ENCODE measurements at places on chromosomes 7 and 10. TPM values are rescaled to one million over a fixed set of nuclear protein-coding genes. Genes with fewer than 3 reads are reported as not detected.
A peak's percentile ranks its signal among the peaks of the same experiment; 100 is the strongest.

- peak; percentile 84 for DNase-seq
- H3K4me1 ChIP-seq, result no peaks in the 10 kb centered on the region
- H3K36me3 ChIP-seq, result no peaks in the 10 kb centered on the region
- no peak overlapping the region for H3K27ac ChIP-seq
- no peak overlapping the region for H3K4me3 ChIP-seq
- no peaks in the 10 kb centered on the region for H3K27me3 ChIP-seq
These were observed 276.9 kb downstream of the CSTF2T start for GRCh38 chr10:51422311-51423120.

- H3K27me3 ChIP-seq, result no peaks in the 10 kb centered on the region
- H3K4me3 ChIP-seq, result peak overlapping the region; percentile 96
- H3K27ac ChIP-seq, result peak overlapping the region; percentile 99
- DNase-seq, result no peak
These were observed 4.4 kb downstream of the VIM start for GRCh38 chr10:17232276-17232960.

- H3K27ac ChIP-seq, result no peak overlapping the region
- no peaks in the 10 kb centered on the region for H3K36me3 ChIP-seq
- H3K27me3 ChIP-seq, result no peaks in the 10 kb centered on the region
- H3K4me1 ChIP-seq, result peaks cover 3% of the 10 kb centered on the region
- no peak overlapping the region for H3K4me3 ChIP-seq
These were observed 80.5 kb downstream of the ANKRD26 start for GRCh38 chr10:27019827-27020226.

GRCh38 chr7:158803367-158803969, 25.8 kb downstream of the ESYT2 start:
- no peak overlapping the region for H3K27ac ChIP-seq
- no peak overlapping the region for H3K4me3 ChIP-seq
- no peak for DNase-seq
- H3K4me1 ChIP-seq, result peaks cover 43% of the 10 kb centered on the region
- H3K27me3 ChIP-seq, result no peaks in the 10 kb centered on the region

Gene FBXO24
- 2.2 TPM for total RNA-seq

- no peak for DNase-seq
- H3K27me3 ChIP-seq, result no peaks in the 10 kb centered on the region
- no peak overlapping the region for H3K27ac ChIP-seq
- no peak overlapping the region for H3K4me3 ChIP-seq
These were observed 145.1 kb upstream of the MKLN1 start for GRCh38 chr7:131182446-131183058.

GRCh38 chr10:43238462-43238861, 28.4 kb downstream of the RASGEF1A start:
- no peak for DNase-seq
- no peaks in the 10 kb centered on the region for H3K4me1 ChIP-seq
- H3K36me3 ChIP-seq, result no peaks in the 10 kb centered on the region
- no peak overlapping the region for H3K27ac ChIP-seq
- no peaks in the 10 kb centered on the region for H3K27me3 ChIP-seq
